Activated gamma-delta T cell treated with anti-CD3 and anti-CD28 coated beads, Interleukin-2, amount 50 U/mL, for 16 hours (primary cell): ENCODE measurements at places on chromosomes 3 and 15.

DNA sequence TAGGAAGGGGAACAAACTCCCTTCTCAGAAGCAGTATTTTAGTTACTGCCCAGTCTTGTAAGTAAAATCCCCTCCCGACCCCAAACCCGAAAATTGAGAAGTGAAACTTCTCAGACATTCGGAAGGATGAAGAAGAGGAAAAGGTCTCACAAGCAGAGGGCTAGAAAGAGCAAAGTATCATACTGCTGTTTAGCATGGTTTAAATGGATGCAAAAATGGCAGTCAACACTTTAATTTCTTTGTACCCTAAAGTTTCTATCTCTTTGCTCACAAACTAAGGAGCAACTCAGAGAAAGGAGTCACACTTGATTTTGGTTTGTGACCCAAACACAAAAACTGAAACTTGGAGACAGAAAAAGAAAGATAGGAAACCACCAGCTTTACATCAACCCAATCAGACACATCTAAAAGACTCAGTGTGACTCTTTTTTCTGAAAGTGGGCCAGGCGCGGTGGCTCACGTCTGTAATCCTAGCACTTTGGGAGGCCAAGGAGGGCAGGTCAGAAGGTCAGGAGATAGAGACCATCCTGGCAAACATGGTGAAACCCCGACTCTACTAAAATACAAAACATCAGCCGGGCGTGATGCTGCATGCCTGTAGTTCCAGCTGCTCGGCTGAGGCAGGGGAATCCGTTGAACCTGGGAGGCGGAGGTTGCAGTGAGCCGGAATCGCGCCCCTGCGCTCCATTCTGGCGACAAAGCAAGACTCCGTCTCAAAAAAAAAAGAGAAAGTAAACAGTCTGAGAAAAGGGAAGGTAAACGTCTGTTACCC, 63.2 kb upstream of the ATP11B start:
- no peak for DNase-seq

DNA sequence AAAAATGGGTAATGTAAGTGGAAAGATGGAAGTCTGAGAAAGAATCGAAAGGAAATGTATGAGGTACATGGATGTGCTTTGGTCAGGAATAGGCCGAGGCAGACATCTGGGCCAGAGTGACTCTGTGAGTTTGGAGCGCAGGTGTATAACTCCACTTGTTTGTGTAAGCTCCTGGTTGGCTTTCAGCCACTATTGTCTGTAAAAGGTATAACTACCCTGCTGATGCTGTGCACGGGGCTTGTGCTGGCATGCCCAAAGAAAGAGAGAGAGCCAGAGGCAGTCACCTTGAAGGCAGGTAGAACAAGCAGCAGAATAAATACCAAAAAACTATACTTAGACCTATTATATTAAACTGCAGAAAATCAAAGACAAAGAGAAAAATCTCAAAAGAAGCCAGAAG, 32.7 kb upstream of the CD96 start:
- DNase-seq = no peak

DNA sequence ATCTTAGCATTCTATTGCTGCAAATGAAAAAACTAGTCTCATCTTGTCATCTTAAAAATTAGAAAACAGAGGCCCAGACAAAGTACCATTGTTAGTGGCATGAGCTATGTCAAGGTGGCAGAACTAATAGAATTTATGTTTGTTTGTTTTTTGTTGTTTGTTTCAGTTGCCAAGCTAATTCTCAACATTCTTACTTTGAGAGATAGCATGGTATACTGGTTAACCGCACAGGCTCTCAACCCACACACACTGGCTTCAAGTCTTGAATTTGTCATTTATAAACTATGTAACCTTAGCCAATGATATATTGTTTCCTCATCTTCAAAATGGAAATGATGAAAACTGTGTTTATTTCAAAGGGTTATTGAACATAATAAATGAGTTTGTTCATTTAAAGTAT, 367.6 kb upstream of the PLSCR5 start:
- DNase-seq = no peak

- no peak for DNase-seq
Observed at GRCh38 chr3:138384976-138385375, 36.6 kb downstream of the MRAS start.

DNA sequence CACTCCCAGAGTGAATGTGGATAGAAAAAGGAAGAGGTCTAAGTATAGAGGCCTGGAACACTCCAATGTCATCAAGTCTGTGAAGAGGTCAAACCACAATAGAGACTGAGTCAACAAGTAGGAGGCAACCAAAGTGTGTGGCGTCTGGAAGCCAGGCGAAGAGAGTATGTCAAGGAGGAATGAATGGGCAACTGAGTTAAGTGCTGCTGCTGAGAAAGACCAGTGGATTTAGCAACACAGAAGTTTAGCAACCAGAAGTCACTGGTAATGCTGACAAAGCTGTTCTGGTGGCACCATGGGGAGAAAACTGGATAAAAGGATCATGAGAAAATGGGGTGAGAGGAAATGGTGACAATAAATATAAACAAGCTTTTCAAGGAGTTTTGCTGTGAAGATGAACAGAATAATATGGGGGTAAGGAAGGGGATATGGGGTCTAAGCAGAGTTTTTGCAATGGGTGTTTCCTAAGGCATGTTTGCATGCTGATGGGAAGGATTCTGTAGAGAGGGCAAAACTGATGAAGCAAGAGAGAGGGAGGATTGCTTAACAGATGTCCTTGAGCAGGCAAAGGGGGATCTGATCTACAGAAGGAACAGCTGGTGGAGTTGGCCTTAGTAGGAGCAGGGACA, 38.4 kb downstream of the PCOLCE2 start:
- no peak for DNase-seq

GRCh38 chr3:29890801-29891200, 609.9 kb downstream of the RBMS3 start:
- no peak for DNase-seq

- DNase-seq = no peak
Observed at GRCh38 chr15:78995921-78996893, 51.4 kb upstream of the CTSH start.

DNA sequence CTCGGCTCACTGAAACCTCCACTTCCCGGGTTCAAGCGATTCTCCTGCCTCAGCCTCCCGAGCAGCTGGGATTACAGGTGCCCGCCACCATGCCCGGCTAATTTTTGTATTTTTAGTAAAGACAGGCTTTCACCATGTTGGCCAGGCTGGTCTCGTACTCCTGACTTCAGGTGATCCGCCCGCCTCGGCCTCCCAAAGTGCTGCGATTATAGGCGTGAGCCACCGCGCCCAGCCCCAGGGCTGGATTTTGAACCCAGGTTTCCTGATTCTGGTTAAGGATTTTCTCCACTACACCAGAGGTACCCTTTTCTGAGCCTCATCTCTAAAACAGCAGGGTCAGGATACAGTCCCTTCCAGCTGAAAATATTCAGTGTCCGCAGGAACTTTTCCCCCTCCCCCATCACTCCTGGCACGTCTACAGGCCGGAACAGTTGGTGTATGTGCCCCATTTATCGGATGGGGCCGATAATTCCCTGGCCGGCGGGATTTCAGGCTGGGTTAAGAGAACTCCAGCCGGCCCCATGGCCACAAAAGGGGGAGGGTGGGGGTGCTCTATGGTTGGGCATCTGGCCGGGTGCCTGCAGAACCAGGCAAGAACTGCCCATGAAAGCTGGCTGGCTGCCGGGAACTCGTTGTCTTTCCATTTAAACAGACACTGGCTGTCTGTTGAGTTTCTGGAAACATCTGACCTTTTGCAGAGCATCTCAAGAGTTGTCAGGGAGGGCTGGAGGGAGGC, 26.8 kb upstream of the SEMA4B start:
- no peak for DNase-seq

DNA sequence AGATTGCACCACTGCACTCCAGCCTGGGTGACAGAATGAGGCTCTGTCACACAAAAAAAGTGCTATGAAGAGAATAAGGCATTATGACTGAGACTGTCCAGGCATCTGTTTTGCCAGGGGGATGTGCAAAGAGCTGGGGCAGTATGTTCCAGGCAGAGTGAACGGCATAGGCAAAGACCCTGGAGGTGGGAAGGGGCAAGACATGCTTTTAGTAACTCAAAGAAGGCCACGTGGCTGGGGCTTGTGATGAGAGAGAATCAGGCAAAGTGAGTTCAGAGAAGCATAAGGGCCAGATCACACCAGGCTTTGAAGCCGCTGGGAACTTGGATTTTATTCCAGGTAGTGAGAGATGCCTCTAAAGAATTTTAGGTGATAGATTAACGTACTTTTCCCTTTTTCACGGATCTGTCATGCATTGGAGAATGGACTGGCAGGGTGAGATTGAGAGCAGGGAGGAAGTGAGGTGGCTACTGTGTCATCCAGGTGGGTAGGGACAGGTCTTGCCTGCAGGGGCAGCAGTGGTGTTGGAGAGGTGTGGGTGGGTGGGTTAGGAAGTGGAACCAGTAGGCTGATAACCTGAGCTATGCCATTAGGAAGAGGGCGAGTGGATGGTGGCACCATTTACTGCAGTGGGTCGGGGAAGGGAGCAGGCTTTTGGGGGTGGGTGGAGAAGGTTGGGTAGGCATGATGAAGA, 31.7 kb downstream of the ATP2B2 start:
- DNase-seq = no peak

GRCh38 chr3:73772076-73772886, 147.5 kb upstream of the PDZRN3 start:
- no peak for DNase-seq

DNA sequence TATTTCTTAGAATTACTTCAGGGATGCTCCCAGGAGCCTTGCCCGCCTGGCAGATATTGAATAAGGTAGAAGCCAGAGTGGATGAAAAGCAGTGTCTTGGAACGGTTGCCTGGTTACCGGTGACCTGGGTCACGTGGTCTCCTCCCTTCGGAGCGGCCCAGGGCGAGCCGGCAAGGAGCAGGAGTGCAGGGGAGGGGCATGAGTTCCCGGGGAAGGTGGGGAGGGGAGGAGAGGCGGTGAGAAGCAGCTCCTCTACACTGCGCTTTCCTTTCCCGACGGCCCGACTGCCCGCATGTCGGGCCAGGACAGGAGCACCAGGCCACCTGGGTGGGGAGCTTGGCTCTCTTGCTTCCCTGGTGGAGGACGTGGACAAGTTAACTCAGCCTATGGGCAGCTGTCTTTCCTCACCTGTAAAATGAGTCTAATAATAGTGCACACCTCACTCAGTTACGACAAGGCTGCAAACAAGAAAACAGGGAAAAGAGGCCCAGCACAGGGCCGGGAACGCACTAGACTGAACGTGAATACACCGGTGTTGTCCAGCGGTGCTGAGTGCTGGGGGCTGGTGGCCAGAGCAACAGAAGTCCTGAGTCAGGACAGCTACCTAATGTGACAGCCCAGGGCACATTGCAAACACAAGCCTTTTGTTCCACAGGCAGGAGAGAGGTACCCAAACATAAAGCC, 198.3 kb downstream of the ADAMTS9 start:
- no peak for DNase-seq

- DNase-seq = no peak
Observed at GRCh38 chr3:119413603-119414280, 49.7 kb downstream of the TMEM39A start.

GRCh38 chr3:128421439-128421836, 45.3 kb downstream of the DNAJB8 start:
- DNase-seq = no peak

GRCh38 chr3:188212308-188212969, 58.5 kb downstream of the LPP start:
- DNase-seq = no peak

DNA sequence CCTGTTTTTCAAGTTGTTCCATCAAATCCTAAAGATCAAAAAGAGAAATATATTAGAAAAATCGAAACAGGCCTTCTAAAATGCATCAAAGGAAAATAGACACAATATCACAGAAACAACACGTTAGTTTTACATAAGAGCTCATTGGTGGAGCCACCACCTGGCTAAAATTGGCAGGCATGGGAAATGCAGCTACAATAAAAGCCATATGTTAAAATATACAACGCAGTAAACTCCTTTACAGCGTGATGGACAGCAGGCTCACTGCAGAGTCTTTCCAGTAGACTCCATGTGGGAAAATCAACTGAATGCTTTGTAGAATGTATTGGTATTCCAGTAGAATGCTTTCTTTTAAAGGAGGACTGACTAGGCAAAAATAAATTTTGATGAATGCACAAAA, 40.9 kb upstream of the MYO5C start:
- no peak for DNase-seq
